Naive thymus-derived CD4-positive, alpha-beta T cell (primary cell): ENCODE measurements at places on chromosomes 16 and 17.

GRCh38 chr17:76678330-76678729 is 32.4 kb downstream of the MXRA7 start:
- DNase-seq: no peak

- DNase-seq: no peak
Measured at GRCh38 chr17:7849751-7850504, 4.9 kb upstream of the TMEM88 start.

DNA sequence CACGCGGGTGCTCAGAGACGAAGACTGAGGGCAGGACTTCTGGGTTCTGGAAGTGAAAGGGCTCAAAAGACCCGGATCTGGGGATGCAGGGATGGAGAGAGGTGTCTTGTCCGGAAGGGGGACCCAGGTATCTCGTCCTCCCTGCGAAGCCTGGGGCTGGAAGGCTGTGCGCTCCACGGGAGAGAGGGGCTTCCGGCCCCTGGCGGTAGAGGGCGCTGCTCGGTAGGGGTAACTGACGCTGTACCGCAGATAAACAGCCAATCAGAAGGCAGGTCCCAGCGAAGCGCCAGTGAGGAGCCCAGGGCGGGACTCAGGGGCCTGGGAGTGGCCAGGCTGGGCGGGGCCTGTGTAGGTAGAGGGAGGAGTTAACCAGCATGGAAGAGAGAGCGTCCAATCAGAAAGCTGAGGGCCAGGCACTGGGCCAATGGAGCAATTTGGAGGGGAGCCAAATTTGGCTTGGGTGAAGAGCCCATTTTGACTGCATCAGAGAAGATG is 804 bp downstream of the TGFB1I1 start:
- no peak for DNase-seq

DNA sequence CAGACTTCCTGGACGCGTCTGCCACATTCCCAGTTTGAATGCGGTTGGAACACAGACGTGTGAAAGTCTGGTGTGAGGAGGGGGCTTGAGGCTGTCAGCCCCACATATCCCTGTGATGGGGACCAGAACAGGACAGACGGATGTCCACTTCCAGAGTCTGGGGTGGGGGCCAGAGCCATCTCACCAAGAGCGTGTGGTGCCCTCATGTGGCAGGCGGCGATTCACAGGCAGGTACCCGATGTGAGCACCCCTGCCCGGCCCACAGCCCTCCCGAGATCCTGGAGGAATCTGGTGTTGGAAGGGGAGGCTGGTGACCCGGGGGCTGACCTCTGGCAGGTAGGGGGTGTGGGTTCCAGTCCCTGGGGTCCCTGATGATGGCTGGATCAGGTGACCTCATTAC is 51.5 kb downstream of the ENGASE start:
- no peak for DNase-seq
